CD4-positive, alpha-beta T cell treated with Interleukin-1 beta for 1 hour (primary cell): ENCODE measurements at places on chromosomes 16 and 17.

- no peak for DNase-seq
Observed at GRCh38 chr16:51151961-51152663, 1.0 kb upstream of the SALL1 start.

GRCh38 chr16:4572715-4573114 is 16.6 kb downstream of the C16orf96 start:
- no peak for DNase-seq

- no peak for DNase-seq
Observed at GRCh38 chr17:80166446-80166845, 3.4 kb upstream of the CARD14 start.

DNA sequence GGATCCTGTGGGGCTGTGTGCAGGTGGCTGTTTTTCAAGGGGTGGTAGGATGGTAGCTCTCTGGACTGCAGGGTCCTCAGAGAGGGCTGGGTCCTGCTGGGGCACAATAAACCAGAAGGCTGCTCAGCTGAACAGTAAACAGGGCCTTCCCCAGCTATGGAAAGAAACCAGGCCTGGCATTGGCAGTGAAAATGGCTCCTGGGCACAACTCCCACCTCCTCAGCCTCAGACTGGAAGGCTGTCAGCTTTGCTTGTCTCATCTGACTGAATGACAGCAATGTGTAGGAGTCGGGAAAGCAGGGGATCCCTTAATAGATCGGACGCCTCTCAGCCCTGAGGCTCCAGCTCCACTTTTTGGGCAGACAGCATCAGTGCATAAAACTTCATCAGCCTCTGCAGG is 59.8 kb upstream of the NLRP1 start:
- no peak for DNase-seq

GRCh38 chr17:7972131-7972785 is 30.2 kb upstream of the GUCY2D start:
- no peak for DNase-seq

GRCh38 chr17:20266806-20267458 is 200.4 kb downstream of the LGALS9B start:
- no peak for DNase-seq

DNA sequence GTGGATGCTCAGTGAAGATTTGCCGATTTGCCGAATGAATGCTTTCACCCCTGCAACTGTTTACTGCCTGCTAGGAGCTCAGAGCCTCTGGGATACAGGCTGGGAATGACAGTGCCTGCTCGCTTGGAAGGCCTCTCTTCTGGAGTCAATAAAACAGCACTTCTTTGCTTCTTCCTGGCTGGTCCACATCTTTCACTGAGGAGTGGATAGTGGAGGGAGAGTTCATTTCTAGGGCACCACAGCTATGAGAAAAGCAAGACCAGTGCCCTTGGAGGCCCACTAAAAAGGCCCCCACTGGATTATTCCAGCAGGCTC is 3.1 kb upstream of the USP7 start:
- DNase-seq = no peak

- DNase-seq = no peak
Observed at GRCh38 chr16:24525970-24526559, 13.3 kb upstream of the RBBP6 start.

- no peak for DNase-seq
Observed at GRCh38 chr16:71869089-71869488, 14.9 kb downstream of the ZNF821 start.

GRCh38 chr17:76517638-76518038 is 16.4 kb upstream of the RHBDF2 start:
- no peak for DNase-seq

- peak; percentile 71 for DNase-seq
Observed at GRCh38 chr17:17749921-17750320, 68.7 kb downstream of the RAI1 start.

GRCh38 chr17:51256101-51256500 is 3.7 kb downstream of the MBTD1 start:
- no peak for DNase-seq

DNA sequence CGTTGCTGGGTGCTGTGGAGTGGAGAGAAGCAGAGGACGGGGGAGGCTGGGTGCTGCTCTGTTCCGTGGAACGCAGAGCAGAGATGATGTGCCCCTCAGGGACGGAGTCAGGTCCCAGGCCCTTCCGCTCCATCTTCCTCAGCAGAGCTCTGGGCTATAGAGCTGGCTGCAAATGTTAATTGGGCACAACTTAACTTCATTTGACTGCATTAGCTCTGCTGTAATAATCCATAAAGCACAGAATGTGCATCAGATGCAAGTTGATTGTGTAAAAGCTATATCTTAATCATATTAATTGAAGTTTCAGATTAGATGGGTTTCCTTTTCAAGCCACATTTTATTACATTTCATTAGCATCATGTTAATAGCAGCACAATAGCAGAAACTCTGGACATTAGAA is 212.6 kb downstream of the ABCC12 start:
- no peak for DNase-seq

DNA sequence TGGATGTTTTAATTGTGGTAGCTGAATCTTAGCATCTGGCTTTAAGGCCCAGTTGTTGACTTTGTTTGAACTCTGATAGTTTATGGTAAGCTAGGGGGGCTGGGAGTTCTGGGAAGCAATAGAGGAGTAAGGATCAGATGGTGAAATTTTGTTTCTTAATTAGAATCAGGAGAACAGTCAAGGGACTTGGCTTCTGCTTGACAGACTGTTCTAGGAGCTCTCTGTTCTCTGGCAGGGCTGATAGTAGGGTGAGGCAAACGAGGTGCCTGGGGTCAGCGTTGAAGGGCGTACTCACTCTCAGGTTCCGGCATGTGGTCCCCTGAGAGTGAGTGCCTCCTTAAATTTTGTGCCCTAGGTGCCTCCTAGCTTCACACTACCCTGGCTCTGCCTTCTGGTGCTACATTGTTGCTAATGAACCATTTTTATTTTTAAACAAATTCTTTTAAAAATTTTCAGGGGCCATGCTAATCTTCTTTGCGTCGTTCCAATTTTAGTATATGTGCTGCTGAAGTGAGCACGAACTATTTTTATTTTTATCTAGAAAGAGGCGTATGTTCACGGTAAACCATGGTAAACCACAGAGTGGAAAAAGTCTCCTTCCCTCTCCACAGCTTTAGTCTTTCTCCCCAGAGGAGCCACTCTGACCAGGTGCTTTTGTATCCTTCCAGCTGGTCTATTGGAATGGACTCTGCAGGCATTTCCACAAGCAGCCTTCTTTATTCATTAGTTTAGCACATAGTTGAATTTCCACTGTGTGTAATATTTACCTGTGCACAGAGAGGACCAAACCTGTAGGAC is 19.7 kb downstream of the SLC7A6 start:
- DNase-seq = no peak
